ENCODE measurements at places on chromosomes 11 and 22.

GRCh38 chr11:71192629-71193028, 59.7 kb downstream of the SHANK2 start:
- DNase-seq = no peak

GRCh38 chr11:115871161-115871760, 367.0 kb upstream of the CADM1 start:
- no peak for DNase-seq

- no peak for DNase-seq
These were observed 133.2 kb upstream of the TEAD1 start for GRCh38 chr11:12540913-12541582.

GRCh38 chr11:92939305-92939704, 30.1 kb upstream of the MTNR1B start:
- DNase-seq = no peak

GRCh38 chr11:6834021-6834420, 11.5 kb upstream of the OR10A5 start:
- DNase-seq = no peak

DNA sequence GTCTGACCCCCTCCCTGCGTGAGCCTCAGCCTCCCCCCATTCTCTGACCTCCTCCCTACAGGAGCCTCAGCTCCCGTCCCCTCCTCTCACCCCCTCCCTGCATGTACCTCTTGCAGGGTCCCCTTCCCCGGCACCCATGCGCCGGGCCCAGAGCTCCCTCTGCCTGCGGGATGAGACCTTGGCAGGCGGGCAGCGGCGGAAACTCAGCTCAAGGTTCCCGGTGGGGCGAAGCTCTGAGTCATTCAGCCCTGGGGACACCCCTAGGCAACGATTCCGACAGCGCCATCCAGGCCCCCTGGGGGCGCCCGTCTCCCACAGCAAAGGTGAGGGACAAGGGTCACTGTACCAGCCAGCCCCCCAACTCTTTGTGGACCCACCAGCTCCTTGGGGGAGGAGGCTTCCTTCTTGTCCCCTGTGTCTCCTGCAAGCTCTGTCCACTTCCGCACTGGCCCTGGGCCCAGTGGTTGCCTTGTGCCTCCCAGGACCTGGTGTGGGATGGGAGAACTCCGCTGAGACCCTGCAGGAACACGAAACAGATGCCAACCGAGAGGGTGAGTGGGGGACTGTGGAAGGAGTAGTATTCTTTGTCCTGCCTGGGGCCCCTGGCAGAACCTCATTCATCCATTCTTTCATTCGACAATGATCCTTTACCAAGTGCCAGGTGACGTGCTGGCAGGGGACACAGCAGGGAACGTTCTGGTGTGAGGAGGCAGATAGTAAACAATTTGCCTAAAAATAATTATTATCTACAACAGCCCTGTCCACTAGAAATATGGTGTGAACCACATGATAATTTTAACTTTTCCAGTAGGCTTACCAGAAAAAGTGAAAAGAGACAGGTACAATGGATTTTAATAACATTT, 3.7 kb upstream of the RPS6KA4 start:
- DNase-seq = peak; percentile 57

DNA sequence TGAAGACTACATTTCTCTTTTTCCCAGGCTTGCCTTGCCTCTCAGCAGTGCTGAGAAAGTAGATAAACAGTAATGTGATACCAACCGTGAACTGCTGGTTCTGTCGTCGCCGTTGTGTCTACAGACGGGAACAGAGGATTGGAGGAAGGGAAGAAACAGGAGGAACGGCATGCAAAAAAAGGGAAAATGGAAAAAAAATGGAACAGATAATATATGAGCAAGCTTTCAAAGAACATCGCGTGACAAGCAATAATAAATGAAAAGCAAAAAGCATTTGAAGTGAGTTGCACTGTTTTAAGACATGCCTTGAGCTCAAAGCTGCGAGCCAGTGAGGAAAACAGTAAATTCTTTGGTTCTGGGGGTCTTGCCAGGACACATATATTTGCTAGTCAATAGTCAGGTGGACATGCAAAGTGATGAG, 305.9 kb downstream of the CADM1 start:
- DNase-seq = no peak

GRCh38 chr11:94793002-94793401, 24.8 kb downstream of the AMOTL1 start:
- no peak for DNase-seq

DNA sequence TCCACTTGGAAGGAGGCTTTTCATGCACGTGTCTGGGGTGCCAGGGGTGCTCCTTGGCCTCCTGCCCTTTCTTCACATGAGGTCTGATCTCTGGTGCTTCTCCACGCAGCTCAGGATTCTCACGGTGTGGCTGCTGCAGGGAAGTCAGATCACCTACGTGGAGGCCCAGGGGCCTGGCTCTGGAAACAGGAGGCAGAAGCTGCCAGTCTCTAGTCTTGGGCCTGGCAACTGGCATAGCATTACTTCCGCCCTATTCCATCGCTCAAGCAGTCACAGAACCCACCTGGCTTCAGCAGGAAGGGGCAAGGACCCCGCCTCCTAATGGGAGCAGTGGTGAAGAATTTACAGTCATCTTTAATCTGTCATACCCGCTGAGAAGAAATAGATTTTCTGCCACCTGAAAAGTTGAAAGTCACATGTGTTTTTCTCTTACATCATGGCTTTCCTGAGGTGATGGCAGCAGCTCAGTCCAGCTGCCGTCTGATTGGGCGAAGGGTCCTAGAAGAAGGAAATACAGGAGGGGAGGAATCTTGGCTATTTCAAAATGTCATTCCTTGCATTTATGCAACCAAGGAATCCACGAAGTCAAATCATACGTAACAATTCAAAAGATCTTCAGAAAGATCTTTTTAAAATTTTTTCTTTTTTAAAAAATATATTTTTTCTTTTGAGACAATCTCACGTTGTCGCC, 50.1 kb upstream of the DKK3 start:
- no peak for DNase-seq

- DNase-seq = no peak
These were observed 12.2 kb downstream of the FAR1 start for GRCh38 chr11:13680501-13681264.

GRCh38 chr22:27245056-27245455, 556.5 kb downstream of the MN1 start:
- DNase-seq = no peak

DNA sequence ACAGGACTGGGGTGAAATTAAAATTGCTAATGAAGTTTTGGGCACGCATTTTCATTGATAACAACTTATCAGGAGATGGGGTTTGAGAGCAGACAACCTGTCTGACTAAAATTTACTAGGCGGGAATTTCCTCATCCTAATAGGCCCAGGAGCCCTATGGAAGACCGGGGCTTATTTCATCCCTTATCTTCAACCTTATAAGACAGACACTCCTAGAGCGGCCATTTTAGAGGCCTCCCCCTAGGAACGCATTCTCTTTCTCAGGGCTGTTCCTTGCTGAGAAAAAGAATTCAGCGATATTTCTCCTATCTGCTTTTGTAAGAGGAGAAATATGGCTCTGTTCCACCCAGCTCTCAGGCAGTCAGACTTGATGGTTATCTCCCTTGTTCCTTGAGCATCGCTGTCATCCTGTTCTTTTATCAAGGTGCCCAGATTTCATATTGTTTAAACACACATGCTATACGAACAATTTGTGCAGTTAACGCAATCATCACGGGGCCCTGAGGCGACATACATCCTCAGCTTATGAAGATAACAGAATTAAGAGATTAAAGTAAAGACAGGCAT, 39.3 kb upstream of the ZC3H12C start:
- DNase-seq = no peak

GRCh38 chr11:26473216-26474194, 98.6 kb downstream of the MUC15 start:
- no peak for DNase-seq

DNA sequence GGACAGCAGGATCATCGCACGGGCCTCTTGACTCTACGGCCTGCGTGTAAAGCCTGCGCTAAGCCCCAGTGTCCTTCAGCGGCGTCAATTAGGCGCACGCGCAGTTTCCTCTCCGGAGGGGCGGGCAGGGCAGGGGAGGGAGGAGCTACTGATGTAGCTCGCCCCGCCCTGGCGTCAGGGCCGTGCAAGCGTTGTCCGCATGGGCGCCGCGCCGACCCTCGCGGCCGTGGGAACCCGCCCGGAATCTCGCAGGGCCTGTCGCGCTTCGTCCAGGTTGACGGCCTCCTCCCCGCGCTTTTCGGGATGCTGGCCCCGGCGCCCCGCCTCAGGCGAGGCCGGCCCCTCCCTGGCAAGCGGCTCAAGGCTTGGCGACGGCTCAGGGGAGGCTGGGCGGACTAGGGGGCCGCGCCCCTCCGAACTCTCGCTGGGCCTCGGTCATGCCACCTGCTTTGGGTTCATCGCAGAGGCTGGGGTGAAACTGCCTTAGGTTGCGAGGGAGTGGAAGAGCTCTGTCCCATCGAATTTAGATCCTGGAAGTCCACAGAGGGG, 61.1 kb downstream of the ST3GAL4 start:
- peak; percentile 81 for DNase-seq

DNA sequence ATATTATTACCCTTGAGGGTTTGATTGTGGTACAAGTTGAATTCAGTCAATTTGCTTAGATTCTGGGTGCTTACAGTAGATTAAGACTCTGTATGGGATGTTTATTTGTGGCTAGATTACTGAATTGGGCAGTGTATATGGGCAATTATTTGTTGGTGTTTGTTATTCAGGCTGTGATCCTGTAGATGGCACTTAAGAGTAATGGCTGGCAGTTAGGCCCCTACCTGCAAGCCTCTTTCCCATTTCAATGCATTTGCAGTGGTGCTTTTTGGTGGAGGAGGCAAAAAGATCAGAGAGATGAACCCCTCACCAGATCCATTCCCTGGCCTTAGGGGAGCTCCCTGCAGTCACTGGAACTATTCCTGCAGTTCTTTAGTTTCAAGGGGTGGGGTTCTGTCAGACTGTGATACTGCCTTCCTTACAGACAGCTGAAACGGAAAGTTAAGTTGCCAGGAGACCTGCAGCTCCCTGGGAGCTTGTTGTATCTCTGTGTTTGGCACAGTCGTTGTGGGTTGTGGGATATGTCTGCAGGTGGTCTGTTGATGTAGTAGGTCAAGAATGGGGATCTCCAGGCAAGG, 199.5 kb downstream of the AASDHPPT start:
- no peak for DNase-seq

DNA sequence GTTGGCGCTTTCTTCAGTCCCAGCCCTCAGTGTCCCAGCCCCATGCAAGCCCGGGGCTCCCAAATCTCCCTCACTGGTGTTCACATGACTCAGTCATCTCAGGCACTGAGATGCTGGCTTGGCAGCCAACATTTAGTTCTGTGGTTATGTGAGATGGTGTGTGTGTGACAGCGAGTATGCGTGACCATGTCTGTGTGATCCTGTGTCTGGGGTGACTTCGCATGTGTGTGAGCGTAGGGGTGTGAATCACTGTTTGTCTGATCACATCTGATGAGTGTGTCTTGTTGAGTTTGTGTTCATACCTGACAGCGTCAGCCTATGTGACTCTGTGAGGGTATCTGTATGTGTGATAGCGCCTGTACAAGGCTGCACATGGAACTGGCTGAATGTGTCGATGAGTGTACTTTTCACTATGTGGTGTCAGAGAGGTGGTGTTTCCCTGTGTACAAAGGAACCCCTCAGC, 16.2 kb downstream of the CREB3L1 start:
- no peak for DNase-seq

GRCh38 chr11:84628871-84629620, 998.1 kb downstream of the DLG2 start:
- DNase-seq = no peak

Data from CD4-positive, alpha-beta T cell treated with Interleukin-6 for 4 hours (primary cell).